COR-L47 (cell line): ENCODE measurements at places on chromosomes 6 and 20.

GRCh38 chr6:24631671-24632070 is 14.3 kb downstream of the KIAA0319 start:
- no peak for DNase-seq

DNA sequence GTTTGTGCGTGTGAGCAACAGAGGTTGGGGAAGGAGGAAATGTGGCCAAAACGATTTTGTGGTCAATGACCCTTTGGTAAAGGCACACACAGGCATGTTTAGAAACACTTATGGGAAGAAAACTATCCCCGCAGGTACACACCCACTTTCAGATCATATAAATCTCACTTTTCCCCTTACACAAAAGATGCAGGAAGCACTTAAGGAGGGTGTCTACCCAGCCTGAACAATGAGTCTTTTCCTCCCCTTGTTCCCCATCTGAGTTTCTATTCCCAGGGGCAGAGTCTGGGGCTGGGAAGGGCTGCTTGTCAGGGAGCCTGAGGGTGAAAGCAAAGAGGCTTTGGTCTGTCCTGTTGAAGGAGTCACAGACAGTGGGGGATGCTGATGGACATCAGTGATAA is 193.2 kb upstream of the SALL4 start:
- no peak for DNase-seq

- DNase-seq, result no peak
These were observed 73.3 kb upstream of the LYRM2 start for GRCh38 chr6:89711801-89712200.

DNA sequence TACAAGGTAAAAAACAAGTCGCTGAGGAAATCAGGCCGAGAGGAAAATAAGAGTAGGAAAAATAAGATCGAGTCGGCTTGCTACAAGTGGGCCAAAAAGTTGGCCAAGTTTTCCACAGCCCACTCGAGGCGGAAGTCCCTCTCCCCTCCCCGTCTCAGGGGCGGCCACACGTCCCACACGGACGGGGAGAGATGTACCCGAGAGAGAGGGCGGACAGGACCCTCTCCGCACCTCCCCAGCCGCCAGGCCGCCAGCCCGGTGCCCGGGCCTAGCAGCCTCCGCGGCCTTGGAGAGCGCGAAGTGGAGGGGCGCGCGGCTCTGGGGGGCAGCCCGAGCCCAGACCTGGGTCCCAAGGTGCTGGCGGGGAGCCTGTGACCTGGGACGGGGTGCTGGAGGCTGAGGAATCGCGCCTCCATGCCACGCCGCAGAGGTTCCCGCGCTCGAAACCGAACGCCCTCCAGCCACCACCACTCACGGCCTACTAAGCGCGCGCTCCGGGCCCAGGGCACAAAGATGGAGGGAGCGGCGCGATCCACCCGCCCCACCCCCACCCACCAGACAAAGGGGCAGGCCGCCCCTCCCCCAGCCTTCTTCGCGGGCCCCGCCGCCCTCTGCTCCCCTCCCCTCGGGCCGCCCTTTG is 1.9 kb upstream of the HMGA1 start:
- no peak for DNase-seq

GRCh38 chr20:933029-933428 is 16.9 kb upstream of the ANGPT4 start:
- no peak for DNase-seq

DNA sequence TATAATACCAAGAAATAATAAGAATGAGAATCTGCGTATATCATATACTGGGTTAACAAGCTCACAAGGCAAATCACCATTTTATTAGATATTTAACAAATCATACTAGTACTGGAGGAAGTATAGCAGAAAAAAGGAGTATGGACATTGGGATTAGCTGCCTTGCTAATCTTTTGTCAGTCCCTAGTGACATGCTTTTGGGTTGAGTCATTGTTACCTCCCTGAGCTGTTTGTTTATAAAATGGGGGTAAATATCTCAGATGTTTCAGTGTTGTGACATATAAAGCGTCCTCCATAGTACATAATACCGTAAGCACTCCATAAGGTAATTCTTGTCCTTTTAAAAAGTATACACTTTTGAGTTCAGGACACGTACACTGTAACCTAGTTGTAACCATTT is 107.0 kb downstream of the ESR1 start:
- DNase-seq, result no peak

DNA sequence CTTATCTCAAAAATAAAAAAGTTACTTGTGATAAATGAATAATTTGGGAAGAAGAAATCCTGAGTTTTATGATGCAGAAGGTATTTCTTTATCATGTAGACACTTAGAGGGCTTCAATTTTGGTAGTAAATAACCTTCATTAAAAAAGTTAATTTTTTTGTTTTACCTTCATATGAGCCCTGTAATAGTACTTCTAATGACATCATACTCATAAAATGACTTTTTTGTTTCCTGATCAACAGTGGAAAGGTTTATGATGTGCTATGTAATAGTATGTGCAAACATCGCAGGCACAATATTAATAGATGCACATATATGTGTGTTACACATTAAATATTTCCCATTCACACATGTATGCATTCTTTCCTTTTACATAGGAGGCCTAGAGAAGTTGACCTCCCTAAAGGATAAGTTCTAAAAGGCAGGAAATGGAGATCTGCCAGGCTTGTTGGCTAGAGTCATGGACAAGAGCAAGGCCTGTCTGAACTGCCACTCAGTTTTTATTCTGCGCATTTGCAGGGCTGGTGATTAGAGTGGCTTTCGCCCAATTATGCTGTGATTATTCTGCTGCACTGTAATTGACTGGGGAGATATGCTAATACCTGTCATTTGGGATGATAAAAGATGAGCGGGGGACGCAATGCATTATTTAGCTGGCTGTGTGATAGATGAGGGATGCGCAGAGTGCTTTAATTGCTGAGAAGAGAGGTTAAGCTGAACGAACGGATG is 272.6 kb downstream of the TMEM242 start:
- DNase-seq, result peak; percentile 54

DNA sequence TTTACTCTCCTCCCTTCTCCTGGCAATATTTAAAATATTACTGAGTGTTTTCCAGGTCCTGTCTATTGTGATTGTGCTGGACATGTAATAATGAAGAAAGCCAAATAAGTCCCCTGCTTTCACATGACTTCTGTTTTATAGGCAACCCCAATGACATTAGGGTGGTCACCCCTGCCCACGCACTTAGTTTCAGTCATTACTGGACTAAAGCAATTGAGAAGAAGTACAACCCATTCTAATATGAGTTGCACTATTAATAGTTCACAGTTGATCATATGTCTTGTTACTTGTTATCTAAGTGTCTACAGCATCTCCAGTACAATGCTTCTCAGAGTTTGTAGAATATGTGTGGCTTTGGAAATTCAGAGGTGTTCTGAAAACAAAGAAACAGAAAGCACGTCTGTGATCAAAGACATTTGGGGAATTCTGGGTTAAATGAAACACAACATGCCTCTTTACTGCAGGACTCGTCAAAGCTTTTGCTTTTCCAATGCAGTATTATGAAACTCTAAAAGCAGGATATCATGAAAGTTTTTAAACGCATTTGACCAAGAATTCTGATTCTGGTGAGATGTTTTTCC is 789.5 kb downstream of the DHX35 start:
- DNase-seq, result no peak

GRCh38 chr6:24357336-24358218 is at the start of gene DCDC2:
Gene DCDC2 (minus strand): TSS chr6:24358059. CDS start chr6:24357750, 309 bp downstream.
- no peak for DNase-seq

DNA sequence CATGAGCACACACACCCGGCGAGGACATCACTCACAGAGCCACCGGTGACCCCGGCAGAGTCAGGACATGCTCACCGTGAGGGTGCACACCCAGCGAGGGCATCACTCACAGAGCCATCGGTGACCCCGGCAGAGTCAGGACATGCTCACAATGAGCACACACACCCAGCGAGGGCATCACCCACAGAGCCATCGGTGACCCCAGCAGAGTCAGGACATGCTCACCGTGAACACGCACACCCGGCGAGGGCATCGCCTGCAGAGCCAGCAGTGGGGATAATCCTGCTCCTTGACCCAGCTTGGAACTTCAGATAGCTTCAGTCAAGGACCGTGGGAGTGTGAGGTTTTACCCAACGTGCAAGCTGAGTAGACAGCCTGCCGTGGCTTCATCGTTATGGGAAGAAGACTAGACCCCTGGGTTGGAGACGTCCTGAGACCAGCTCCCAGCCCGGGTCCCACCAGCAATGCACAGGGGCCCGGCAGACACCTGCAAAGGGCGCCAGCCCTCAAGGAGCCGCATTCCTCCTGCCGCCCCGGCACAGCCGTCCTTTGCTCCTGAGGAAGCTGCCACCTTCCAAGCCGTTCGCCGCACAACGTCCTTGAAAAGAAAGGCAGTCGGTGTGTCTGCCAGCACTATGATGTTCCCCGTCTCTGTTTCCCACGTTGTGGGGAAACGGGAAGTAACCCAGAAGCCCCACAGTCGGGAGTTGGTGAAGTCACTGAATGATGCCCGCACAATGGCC is 192.3 kb downstream of the DLL1 start:
- no peak for DNase-seq

DNA sequence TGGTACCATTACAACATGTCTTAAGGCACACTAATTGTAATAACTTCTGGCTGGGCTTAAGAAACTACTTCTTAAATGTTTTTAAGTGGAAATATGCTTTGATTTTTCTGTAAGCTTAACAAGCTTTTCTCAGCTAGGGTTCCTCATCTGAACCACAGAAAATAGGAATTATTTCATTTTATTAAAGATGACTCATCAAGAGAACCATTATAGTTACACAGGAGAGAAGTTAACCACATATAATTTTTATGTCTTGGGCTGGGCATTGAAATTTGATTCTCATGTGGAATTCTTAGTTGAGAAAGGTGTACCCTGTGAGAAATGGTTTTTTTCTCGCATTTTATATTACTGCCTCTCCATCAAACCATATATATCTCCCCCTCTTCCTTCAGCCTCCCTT is 75.1 kb downstream of the QKI start:
- DNase-seq, result no peak

DNA sequence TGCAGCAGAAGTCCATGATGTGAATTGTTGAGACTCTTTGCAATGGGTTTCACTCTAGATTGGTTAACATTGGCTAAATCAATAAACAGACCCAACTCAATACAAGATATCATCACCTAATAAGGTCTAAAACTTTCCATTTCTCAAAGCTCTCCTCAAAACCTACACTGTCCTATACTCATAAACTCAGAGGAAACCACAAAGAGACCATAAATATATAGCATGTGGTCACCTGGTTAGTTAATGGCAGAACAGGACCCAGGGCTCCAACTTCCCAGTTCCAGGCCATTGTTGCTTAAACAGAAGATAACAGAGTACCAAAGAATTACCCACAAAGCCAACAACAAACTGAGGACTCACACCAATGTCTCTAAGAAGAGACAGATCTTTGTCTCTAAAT is 12.0 kb downstream of the RTN4IP1 start:
- no peak for DNase-seq

GRCh38 chr6:84050408-84050807 is 16.8 kb downstream of the MRAP2 start:
- DNase-seq, result no peak

DNA sequence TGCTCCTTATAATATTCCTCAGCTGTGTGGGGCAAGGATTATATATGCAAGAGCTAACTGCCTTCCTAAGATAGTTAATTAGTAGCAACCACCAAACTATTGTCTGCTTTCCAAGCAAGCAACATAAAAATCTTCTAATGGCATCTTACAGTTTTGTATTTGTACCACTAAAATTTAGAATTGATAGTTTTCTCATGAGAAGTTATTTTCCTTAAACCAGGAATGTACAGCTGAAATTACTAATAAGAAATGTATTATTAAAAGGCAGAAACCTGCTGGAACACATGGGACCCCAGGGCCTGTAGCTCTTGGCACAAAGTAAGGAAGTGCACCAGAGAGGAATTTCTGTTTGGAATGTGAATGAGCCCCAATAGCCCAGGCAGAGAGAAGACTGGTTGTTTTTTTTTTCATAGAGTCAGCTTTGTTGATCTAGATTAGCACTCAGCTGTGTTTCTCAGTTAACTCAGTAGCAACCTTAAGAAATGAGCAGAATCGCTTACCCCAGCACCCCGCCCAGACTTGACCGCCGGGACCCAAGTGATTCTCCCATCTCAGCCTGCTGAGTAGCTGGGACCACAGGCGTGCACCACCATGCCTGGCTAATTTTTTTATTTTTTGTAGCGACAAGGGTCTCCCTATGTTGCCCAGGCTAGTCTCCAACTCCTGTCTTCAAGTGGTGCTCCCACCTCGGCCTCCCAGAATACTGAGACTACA is 2.6 kb downstream of the MGME1 start:
- no peak for DNase-seq

DNA sequence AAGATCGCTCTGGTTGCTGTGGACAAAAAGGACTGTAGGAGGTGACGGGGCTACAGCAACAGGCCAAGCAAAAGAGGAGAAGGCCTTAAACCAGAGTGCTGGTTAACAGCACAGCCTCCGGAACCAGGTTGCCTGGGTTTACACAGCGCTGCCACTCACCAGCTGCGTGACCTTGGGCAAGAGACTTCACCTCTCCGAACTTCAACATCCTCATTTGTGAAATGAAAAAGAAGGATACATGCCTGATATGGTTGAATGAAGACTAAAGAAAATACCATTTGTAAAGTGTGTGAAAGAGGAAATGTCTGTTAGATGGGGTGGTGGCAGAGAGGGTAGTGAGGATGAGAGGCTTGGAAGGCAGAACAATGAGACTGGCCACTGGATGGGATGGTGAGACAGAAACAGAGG is 44.9 kb downstream of the PREX1 start:
- no peak for DNase-seq

DNA sequence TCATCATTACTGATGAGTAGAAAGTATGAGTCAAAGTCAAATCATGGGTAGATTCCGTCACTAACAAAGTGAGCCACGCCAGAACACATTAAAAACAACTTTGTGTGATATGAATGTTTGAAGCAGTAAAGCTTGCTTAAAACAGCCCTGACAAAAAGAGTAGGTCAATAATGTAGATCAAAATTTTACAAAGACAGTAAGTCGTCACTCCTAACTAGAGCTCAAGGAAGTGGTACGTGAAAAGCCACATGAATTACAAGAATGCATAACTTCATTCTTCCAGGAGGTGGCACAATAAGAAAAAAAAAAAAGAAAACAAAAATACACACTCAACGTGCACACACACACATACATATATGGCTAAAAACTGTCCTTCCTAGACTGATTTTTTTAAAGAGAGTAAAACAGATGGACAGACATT is 69.9 kb downstream of the HACE1 start:
- DNase-seq, result no peak

- no peak for DNase-seq
These were observed 12.0 kb upstream of the GTF3C6 start for GRCh38 chr6:110946498-110946897.

DNA sequence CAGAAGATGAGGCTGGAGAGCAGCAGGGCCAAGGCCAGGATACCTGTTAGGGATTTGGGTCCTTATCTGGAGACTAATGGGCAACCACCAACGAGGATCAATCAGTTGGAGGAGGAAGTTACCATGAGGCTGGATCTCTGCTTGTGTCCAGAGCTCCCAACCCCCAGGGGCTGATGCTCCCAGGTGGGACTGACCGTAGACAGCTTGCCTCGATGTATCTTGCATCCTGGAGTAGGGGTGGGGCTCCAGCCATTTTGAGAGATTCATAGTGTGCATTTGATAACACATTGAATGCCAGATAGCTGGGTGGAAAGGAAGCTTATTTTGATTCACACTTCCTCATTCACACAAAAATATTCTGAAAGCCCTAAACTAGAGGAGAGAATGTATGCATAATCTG is 4.6 kb upstream of the RFPL4B start:
- no peak for DNase-seq
